ENCODE measurements at places on chromosomes 1 and 21.

GRCh38 chr1:95086949-95087533, 14.3 kb upstream of the ALG14 start:
- peak; percentile 83 for DNase-seq

GRCh38 chr1:85847356-85847755, 139.1 kb upstream of the ZNHIT6 start:
- no peak for DNase-seq

GRCh38 chr1:161160671-161161145, 1.4 kb downstream of the USP21 start:
- DNase-seq: no peak

DNA sequence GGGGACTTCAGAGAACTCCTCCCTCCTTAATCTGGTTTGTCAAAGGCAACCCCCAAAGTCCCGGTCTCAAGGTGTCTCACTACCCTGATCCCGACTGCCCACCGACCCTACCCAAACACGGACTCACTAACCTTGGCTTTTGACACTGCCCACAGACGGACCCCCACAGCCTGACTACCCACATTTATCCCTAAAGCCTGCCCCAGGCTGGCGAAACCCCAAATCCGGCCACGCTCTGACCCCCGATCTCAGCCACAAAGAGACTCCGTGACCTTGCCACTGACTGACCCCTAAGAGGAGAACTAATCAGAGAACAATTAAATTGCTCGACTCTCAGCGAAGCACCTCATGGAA, 5.2 kb downstream of the ID3 start:
- no peak for DNase-seq

DNA sequence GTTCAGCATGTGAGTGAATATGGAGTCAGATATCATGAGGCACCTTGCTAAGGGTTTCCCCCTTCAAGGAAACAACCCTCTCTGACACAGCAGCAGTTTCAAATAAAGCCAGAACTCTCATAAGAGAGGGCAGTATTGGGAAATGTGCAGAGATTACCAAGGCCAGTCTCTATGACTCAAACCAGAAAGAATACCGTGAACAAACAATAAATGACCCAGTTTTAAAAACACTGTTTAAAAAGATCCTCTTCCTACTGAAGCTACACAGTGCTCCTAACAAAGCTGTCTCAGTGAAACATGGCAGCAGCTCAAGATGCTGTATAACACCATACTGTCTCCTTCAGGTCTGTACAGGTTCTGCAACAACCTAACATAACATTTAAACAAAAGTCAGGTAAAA, 102.6 kb downstream of the KIAA0319L start:
- peak; percentile 42 for DNase-seq

DNA sequence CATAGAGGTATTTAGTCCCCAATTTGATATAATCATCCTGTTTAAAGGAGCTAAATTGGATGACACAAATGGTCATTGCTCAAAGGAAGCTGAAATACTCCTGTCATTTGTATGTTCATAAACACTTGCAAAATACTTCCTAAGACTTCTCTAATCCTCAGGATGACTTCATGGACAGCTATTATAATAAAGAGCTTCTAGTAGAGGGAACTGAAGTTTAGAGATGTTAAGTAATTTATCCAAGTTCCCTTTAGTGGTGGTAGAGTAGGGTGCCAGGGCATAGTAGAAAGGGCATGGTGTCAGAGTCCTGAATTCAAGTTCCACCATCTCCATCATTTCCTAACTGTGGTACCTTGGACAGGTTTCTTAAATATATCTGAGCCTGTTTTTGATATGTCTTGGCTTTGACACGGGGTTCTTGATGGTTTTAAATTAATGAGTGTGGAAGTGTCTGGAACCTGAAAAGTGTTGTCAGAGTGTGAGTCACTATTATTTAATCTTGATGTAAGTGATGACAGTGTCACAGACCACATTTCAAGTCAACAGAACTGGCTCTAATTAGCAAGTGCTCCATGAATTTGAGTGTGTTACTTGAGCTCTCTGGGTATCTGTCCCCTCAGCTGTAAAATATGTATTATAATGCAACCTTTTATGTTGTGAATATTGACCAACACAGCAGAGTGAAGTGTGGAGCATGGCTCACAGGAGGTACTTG, 12.1 kb upstream of the GBP6 start:
- DNase-seq: no peak

- DNase-seq: no peak
These were observed 3.7 kb downstream of the ARHGEF16 start for GRCh38 chr1:3457910-3458883.

DNA sequence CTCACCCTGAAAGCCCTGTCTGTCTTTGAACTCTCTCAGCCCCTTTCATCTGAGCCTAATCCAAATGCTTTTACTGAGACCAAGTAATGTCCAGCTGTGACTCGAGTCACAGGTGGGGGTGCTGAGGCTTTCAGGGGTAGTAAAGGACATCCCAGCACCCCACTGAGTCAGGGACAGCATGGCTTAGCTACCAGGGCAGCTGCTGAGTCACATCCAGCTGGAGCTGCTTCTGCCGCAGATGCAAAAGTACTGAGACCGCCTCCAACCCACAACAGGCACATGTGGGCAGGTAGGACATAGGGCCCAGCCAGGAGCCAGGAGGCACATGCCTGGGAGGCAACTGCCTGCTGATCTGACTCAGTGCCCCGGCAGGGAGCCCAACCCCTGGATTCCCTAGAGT, 6.7 kb upstream of the VSIG8 start:
- DNase-seq: no peak

DNA sequence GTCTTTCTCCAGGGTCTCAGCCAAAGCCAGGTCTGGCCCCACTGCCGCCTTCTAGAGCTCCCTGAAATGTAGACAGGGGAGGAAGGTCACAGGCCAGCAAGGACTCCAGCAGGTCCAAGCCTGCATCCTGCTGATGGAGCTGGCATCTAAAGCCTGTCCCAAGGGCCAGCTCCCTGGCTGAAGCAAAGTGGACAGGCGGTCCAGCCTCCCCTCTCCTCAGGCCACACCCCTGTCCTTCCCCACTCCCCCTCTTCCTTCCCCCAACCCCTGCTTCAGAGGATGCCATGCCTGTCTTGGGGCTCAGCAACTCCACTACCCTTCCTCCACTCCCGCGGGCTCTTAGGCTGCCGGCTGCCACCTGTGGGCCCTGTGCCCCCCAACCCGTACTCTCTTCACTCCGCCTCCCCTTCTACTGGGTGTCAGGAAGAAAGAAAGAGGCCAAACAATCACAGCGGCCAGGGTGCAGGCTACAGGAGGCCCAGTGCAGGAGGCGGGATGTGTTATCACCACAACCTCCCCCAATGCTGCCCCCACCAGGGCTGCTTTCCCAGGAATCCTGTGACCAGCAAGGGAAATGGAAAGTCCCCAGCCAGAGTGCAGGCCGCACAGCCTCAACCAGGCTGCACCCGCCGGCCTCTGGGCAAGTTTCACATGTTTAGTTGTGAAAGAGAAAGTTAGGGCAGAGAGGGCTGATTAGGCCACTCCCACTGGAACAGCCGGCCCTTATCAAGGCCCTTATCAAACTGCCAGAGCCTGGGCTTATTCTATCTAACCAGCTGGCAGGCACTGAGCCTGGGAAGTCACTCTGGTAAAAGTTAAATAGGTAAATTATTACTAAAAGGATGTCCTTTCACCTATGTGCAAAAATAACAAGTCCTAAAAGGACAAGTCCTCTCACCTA, 34.1 kb downstream of the ACOT7 start:
- DNase-seq: no peak

DNA sequence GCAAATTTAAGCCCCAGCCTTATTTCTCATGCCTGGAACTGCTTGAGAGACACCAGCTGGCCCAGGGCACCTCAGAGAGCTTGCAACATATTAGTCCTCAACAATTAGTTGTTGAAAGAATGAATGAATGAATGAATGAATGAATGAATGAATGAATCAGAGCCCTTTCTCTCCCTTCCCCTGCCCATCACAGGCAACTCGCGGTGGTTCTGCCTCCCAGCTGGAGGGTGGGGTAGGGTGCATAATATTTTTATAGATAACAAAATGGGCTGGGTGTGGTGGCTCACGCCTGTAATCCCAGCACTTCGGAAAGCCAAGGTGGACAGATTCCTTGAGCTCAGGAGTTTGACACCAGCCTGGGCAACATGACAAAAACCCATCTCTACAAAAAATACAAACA, 110.1 kb downstream of the CCDC185 start:
- no peak for DNase-seq

GRCh38 chr1:65317866-65318653, 8.7 kb downstream of the DNAJC6 start:
- DNase-seq: no peak

Measured in GM04503 (cell line).